Aorta (tissue), 5 donors: ENCODE measurements at places on chromosomes 7 and 10.
A peak's percentile ranks its signal among the peaks of the same experiment; 100 is the strongest.

DNA sequence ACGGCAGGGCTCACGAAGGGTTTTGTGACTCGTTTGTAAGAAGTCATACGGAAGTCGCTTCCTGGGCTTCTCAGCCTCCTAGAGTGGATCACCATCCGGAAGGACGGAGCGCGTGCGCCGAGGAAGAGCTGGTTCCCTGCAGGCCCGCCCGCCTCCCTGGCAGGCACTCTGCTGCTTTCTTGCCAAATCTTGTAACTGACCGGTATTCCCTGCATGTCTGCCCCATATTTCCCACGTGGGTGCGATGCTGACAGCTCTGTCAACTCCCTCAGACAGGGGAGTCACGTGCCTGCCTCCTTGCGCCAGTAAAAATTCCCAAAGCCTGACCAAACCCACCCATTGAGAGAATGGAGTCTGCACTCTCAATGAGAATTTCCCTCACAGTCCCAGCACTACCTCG lies 12.7 kb downstream of the SHH start:
- no peak for DNase-seq

- DNase-seq = no peak
These were observed 980.0 kb downstream of the CNTNAP2 start for GRCh38 chr7:147096629-147097028.

DNA sequence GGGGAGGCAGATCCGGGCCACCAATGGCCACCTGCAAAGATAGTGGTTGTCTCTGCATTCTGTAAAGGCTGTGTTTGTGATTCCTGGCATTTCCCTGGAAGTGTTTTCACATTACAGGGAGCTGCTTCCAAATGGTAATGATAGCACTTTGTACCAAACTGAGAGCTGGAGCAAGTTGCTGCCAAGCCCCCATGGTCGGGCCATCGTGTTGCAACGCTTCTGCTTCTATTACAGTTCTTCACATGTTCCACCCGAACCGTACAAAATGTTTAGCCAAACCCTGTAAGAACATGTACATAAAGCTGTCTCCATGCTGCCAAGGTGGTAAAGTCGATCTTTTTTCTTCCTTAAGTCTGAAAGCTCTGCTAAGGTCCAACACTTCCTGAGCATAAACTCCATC lies 397.7 kb upstream of the NFE2L3 start:
- no peak for DNase-seq

DNA sequence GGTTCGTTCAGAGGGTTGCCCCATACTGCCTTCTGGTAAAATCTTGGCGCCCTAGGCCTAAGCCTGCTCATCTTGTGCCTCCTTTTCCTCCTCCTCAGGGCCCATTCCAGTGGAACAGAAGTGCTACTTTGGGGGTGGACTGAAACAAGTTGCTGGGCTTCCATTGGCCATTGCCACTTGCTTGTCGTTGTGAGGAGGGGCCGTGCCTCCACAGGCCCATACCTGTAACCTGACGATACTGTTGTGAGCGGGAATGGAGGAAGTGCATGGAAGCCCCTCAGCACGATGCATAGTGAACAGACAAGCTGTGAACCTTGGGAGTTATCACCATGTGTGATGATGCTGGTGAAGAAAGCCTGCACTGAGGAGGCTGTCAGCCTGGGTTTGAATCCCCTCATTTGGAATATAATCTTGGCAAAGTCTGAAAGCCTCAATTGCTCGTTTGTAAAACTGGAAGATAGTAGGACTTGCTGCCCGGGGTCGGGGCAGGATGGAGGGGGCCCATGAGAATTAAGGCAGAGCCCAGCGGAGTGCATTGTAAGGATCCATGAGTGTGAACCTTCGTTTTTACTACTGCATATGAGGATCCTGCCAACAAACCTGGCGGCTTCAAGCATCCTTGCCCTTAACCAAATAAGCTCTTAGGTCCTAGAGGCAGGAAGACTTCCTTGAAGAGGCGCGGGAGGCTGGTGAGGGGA lies 671 bp upstream of the PAPSS2 start:
- DNase-seq = no peak

DNA sequence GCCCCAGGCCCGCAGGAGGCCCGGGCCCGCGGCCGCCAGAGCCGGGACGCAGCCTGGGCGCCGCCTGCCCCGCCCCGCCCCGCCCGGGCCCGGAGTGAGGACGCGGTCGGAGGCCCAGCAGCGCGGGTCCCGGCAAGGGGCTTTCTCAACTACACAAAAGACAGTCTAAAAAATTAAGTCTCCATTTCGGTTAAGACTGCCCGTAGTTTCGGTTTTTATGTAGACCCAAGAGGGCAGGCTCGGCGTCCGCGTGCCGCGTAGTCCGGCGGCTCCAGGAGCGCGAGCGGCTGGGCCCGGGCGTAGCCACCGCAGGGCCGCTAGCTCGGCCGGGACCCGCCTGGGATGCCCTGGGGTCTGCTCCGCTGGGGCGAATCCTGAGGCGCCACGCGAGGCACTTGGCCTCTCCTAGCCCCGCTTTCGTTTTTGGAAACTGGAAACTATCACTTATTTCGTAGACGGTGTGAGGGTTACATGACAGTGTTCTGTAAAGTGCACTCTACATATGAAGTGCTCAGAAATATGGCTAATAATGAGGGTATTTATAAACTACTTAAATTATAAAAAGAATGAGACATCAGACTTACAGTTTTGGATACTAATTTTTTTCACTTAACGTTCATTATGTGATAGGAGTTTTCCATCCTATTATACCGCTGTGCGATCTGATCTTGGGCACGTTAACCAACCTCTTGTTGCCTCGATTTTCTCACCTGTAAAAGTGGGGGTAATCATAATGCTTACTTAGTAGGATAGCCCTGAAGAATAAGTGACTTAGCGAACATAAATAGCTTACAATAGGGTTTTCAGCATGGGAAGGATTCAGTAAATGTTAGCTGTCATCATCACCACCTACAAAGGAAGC lies 573 bp downstream of the BLVRA start:
- DNase-seq = peak; percentile 60

DNA sequence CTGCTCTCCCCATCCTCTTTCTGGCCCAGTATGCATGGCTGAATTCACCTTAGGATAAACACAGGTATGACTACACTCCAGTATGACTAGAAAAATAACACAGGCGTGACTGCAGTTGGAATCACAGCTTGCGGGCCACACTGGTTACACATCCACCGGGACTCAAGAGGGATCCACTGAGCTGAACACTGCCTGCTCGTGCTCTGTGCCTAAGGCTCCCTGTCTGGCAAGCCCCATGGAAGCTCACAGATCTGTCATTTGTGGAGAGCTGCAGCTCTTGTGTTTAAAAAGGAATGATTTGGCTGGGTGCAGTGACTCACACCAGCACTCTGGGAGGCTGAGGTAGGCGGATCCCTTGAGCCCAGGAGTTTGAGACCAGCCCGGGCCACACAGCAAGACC lies 26.8 kb downstream of the VOPP1 start:
- DNase-seq = no peak

GRCh38 chr7:50508471-50508943 lies 56.7 kb downstream of the DDC start:
- no peak for DNase-seq

DNA sequence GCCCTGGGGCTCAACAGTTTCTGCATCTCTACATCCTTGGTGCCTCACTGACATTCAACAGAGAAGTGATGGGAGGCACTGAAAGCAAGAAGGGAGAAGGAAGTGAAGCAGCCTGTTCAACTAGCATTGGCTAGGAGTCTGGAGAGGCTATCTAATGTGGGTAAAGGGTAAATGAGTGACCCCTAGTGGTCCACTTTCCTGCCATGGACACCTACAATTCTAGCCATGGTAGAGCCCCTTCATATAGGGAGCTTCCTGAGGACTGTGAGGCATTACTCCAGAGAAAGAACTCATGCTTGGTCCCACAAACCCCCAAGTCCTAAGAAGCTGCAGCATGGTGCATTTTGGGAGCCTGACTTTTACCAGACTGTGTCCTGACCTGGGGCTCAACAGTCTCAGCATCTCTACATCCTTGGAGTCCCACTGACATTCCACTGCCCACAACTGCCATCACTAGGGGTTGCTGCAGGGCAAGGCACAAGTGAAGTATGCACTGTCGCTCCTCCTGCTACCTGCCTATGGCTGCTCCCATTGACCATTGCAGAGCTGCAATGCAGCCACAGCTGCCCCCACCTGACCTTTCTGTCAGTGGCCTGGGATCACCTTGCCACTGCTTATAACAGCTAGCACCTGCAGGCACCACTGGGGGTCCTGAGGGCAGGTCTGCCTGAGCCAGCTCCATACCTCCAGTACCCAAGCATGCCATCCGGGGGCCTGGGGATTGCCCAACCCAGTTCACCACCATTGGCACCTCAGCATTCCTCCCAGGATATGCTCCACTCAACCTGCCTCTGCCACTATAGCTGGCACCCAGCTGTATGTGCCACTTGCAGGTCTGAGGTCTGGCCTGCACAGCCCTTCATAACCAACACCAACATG lies 44.1 kb upstream of the CDK6 start:
- no peak for DNase-seq

DNA sequence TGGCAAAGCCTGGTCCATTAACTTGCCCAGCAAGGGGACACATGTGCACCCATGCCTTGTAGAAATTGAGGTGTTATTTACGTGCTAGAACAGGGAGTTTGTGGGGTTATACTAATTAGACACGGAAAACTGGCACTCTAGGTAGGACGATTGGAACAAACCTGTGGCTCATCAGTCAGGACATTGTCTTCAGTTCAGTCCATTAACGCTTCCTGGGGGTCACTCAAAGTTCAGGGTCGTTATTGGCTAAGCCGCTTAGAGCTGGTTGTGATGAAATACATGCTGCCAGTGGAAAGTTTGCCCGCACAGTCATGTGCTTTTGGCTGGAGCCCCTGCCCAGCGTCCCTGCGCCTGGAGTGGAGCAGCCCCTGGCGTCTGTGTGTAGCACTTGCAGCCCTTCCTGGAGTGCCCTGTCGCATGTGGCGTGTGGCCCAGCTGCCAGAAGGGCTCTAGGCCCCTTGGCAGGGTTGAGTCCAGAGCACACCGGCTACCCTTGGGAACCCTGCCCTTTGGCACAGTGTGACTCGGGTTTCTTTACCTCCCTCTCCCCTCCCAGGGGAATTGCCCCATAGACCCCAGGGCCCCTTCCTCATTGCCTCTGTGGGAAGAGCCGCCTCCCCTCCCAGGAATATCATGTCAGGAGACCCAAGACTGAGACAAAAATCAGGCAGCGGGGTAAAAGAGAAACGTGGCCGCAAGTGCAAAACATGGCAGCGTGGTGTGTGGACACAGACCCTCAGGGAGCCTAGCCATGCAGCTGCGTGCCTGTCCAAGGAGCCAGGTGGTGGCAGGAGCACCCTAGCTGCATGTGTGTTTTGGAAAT lies 9.8 kb downstream of the ZNF775 start:
- DNase-seq = peak; percentile 69

GRCh38 chr7:129780257-129780973 lies 168.9 kb downstream of the NRF1 start:
- no peak for DNase-seq

DNA sequence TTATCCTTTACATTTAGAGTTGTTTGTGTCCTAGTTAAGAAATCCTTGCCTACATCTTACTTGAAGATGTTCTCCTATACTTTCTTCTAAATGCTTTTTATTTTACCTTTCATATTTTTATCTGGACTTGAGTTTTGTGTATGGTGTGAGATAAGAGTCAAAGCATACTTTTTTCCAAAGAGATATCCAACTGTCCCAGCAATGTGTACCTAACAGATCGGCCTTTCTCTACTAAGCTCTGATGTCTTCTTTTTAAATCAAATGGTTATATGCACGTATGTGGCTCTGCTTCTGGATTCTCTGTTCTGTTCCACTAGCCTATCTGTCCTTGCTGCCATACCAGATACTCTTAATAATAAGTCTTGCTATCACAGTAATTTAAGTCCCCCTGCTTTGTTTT lies 7.2 kb downstream of the IKZF5 start:
- DNase-seq = no peak

DNA sequence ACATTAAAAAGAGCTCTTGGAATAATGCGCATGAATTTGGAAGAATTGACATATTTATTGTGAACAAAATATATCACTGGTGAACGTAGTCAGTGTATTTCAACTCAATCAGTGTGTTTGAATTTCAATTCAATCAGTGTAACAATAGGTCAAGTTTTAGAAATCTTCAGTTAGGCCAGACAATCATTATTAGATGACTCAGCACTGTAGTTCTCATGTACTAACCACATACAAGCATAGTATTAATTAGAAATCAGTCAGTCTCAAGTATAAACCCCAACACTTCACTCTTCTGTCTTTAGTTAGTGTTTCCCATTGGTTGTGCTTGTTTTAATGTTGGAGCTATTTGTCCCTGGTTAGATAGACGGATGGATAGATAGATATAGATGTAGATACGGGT lies 1247.9 kb downstream of the NXPH1 start:
- no peak for DNase-seq

DNA sequence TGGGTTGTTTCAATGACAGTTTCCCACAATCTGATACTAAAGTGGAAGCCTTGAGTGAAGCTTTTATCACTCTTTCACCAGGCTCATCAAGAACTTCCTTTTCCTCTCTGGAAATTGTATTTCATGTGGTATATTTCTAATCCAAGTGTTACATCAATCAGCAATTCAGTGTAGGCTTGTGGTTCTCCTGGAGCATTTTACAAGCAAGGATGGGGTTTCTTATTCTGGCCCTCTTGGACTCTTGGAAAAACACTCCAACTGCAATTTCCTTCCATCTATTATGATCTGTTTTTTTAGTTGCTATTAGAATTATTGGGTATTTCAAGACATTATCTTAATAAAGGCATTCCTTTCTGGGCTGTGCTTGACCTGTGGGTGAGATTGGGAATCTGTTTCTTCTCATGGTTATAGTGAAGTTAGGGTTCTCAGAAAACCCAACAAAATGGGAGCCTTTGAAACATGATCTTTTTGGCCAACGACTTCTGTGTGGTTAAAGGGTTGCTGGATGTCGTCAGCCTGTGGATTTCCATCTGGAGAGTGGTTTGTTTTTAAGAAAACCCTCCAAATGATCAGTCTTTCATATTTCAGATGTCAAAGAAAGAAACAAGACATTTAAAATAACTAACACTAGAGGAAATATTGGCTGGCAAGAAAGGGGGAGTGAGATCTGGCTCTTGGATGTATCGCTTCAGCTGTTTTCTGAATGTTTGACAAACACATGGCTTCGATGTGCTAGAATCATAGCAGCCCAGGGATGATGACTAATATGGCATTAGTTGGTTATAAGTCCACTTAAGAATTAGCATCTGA lies 540.2 kb downstream of the LRMDA start:
- DNase-seq = no peak
